CD4-positive, alpha-beta T cell treated with Interleukin-12 subunit alpha and Interleukin-12 subunit beta, for 1 hour (primary cell): ENCODE measurements at places on chromosomes 4 and X.

GRCh38 chr4:155758481-155759371, at the start of gene GUCY1B1:
GUCY1B1 (plus strand) TSS chr4:155759021; CDS start chr4:155759141, 120 bp downstream.
- peak; percentile 71 for DNase-seq

DNA sequence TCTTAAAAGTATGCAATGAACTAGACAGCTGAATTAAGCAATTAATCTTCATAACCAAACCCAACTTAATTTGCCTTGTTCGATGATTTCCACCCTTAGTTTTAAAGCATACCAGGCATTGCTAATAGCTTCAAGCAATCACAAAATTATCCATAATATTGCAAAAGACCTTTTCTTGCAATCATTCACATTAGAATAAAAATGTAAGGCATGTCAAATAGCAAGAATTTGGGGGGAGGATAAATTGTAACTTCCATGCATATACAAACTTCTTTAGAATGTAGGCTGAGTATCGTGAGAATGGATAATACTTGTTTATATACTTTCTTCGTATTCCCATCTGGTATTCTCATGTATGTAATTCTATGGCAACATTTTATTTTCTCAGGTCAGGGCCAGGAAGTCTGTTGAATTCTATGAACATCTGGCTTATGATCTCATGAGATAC, 28.7 kb upstream of the BMP2K start:
- no peak for DNase-seq

DNA sequence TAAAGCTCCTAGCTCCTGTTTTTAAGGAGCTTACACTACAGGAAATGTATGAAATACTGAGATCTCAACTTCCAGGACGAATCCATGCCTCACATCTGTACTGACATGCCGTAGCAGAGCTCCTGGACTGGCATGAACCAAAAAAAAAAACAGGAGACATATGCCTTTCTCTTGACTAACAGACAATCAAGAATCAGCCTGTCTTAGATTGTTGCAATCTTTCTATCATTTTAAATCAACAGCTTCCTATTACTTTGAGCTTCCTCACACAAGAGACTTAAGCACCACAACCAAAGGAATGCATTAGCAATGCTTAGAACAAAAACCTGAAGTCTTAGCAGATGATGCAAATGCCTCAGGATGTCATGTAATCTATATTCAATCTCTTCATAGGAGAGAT, 34.7 kb upstream of the AREG start:
- no peak for DNase-seq

GRCh38 chr4:31065086-31065485, 344.9 kb downstream of the PCDH7 start:
- DNase-seq: no peak

GRCh38 chr4:133146574-133147241, 2.4 kb upstream of the PCDH10 start:
- DNase-seq: no peak

- DNase-seq: no peak
Measured at GRCh38 chr4:37634180-37634579, 52.0 kb downstream of the RELL1 start.

- DNase-seq: no peak
Measured at GRCh38 chr4:168815379-168816345, 194.4 kb downstream of the CBR4 start.

- DNase-seq: no peak
Measured at GRCh38 chr4:145097331-145097820, 620 bp downstream of the ANAPC10 start.

- no peak for DNase-seq
Measured at GRCh38 chr4:17065821-17066220, 167.4 kb upstream of the LDB2 start.

- DNase-seq: no peak
Measured at GRCh38 chr4:20870436-20870835, 170.2 kb downstream of the PACRGL start.

GRCh38 chr4:111434586-111434985, 710.7 kb upstream of the FAM241A start:
- no peak for DNase-seq

GRCh38 chr4:184362396-184362795, 112.0 kb downstream of the IRF2 start:
- no peak for DNase-seq

DNA sequence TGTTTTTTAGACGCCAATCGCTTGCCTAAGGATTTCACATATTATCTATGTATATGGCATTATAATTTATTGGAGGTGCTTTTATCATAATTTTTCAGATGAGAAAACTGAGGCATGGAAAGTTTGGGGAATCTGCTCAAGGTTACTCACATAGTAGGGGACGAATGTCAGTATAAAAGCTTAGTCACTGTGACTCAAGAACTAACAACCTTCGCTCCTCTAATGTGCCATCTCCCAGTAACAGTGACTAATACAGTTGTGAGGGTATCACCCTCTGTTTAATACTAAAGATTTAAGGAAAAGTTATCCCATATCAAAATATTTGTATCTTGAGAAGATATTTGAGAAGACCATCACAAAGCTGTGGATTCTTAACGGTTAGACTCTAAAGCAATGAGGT, 353.1 kb upstream of the SPOCK3 start:
- DNase-seq: no peak
